ENCODE measurements at places on chromosomes 12 and 14.

DNA sequence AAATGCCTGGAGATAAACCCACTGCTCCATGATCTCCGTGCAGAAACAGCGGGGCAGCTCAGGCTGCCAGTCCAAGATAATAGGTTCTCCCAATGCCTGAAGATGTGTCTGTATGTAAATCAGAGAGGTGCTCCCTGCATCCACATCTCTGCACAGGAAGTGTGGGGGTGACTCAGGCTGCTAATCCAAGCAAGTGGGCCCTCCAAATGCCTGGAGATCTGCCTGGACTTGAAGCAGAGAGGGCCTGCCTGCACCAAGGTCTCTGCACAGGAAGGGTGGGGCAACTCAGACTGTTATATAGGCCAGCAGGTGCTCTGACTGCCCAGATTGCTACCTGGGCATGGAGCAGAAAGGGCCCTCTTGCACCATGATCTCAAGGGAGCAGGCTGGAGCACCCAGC lies 504.7 kb downstream of the LRFN5 start:
- no peak for DNase-seq

GRCh38 chr12:95368931-95369330 lies 105.0 kb upstream of the METAP2 start:
- DNase-seq: no peak

GRCh38 chr14:86823581-86823980 lies 1169.4 kb downstream of the GALC start:
- no peak for DNase-seq

- DNase-seq: no peak
Measured at GRCh38 chr14:51342226-51342625, 102.2 kb downstream of the TMX1 start.

DNA sequence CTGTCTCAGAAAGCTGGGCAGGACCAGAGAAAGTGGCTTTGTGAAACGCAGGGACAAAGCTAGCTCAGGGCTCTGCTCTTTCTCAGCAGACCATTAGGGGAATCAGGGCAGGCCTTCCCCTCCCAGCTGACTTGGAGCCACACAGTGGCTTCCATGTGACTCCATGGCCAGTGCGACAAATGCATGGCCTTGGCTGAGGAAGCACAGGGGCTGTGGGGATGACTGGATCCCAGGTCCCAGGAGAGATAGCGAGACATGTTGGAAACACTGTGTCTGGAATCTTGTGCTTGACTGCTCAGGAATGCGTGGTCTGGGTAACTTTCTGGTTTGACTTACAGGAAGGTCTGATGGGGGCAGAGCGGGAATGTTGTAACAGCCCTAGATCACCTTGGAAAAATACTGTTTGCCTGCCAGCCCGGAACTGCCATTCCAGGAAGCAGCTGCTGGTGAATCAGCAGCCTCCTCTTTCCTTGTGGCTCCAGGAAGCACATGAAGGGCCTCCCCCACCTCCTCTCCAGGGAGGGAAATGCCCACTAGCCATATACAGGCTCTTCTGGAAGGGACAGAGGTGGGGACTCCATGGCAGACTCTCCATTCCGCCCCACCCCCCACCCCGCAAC lies 133.5 kb upstream of the HIF1A start:
- no peak for DNase-seq

DNA sequence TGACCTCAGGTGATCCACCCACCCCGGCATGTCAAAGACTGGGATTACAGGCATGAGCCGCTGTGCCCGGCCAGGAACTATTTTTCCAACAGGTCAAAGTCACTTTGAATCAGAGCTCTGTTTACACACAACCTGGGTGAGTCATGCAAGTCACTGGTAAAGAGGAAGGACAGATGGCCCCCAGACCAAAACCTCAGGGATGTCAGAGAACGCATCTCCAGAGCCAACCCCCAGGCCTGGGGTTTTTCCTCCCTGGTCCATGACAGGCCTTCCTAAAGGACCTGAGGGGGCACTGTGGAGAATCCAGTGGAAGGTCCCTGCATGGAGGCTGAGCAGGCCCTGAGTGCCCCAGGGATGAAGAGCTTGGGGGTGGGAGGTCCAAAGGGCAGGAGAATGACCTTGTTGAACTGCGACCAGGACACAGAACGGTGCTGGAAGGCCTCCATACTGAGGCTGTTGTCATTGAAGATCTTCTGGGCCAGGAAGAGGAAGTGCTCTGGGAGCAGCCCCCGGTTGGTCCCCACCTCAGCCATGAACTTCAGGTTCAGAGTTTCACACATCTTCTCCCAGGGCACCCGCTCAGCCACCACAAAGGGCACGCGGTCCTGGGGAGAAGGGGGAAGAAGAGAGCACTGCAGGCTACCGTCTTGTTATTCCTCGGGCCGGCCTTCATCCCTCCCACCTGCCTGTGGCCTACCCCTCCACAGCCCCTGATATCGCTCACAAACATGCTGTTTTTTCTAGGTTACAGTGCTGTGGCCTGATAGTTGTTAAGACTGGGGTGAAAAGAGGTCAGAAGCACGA lies 9.1 kb downstream of the STAT6 start:
- DNase-seq: no peak

DNA sequence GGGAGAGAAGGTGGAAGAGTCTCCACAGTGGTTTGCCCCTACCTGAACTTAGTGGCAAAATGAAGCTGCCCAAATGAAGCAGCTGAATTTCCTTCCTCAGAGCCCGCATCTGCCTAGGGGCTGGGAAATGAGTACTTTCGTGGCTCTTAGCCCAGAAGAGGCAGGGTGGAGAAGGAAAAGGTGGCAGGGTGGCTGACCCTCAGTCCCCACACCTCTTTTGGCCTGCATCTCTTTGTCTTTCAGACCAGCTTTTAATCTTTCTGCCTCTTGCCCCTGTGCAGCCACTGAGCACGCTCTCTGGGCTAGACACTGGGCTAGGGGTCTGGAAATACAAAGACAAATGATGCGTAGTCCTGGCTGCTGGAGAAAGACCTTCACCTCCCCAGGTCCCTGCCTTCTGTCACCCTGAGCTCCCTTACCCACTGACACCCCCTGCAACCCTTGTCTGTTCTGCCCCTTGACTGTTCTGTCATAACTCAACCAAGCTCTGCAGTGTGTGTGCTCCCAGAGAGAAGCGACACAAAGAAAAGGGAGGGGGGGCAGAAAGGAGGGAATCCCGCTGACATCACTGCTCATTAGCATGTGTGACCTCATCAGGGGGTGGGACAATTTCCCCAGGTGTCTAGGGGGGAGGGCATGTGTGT lies 371 bp upstream of the REM2 start:
- no peak for DNase-seq
